Eye (tissue), 1 donor: ENCODE measurements at places on chromosomes 3 and 15.

- DNase-seq = no peak
Measured at GRCh38 chr3:4359805-4360502, 56.8 kb downstream of the SETMAR start.

DNA sequence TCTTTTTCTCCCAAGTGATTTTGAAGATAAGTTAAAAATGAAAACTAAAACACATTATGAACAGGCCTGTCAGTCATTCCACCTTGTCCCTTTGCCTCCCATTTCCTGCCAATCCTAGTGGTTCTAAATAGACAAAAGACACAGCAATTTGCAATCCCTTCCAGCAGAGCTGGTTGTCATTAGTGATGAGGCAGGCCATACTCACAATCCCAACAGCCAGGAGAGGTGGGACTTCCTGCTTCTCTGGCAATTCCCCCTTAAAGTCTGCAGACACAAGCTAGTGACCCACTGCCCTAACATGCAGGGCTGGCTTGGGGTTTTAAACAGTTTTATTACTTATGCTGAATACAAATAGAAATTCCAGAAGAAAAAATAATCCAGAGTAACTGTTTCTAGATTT lies 38.4 kb upstream of the RBP1 start:
- DNase-seq = no peak

DNA sequence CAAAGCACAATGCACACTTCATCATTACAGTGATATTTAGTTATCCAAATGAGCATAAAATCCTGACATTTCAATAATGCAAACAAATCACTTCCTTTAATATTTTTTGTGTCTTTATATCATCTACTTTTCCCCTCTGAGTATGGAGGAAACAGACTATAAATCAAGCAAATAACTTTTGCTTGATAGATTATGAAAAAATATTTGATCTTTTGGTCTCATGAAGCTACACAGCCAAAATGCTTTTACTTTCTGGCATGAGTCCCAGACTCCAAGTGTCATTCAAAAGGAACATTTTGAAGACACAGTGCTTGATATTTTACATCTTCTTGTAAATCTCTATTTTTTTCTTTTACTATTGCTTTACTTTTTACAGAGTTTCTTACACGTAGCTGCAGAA lies 215.3 kb upstream of the ROBO1 start:
- DNase-seq = peak; percentile 34

DNA sequence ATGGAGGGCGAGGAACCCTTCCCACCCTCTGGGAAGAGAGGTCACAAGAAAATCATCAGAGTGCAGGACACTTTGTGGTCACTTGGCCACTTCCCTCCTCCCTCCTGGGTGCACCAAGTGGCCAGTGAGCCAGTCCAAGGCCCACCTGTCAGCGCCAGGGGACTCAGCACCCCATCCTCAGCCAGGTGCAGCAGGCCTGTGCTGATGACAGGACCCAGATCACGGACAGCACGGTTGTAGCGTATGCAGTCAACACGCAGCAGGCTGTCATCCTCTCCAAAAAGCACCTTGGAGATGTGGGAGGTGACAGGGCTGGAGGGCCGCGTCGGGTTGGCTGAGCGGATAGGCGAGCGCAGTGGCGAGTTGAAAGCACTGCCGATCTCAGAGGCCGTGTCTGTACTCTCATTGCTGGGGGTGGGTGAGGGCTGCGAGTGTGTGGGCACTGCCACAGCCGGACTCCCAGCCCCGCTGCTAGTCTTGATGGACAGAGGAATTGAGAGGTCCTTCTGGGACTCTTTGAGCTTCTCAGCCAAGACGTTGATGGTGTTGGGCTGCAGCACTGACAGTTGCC lies 41.5 kb downstream of the SEMA3G start:
- DNase-seq = no peak

GRCh38 chr15:83999396-84000135 lies 236.0 kb upstream of the GOLGA6L4 start:
- no peak for DNase-seq

GRCh38 chr15:55289011-55289745 lies 435 bp downstream of the RAB27A start:
- DNase-seq = peak; percentile 78
